ENCODE measurements at places on chromosomes 13 and 19.

GRCh38 chr13:114100446-114101357 lies 31.7 kb downstream of the RASA3 start:
- DNase-seq = no peak

DNA sequence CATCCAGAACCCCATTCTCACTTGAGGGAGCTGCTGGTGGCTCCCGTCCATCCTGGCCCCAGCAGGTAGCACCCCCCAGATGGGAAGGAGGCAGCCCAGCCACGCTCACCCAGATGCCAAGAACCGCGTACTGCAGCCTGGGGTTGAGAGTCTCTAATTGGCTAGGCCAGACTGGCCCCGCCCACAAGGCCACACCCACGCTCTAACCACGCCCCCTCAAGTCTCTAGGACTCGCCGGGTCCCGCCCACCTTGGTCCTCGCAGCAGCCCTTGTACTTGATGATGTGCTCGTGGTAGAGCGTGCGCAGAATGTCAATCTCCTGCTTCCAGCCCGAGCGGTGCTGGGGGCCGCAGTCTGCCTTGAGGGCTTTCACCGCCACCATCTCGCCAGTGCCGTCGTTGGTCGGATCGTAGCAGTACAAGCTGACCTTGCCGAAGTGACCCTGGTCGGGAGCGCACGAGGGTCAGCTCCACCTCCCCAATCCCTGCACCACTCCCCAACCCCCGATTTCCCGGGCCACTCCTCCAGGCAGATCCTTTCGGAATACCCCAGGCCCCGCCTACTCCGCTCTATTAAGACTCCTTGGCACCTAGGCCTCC lies 14.5 kb upstream of the ICAM3 start:
- DNase-seq = peak; percentile 45

GRCh38 chr13:45584816-45585215 lies 30.7 kb downstream of the ERICH6B start:
- no peak for DNase-seq

DNA sequence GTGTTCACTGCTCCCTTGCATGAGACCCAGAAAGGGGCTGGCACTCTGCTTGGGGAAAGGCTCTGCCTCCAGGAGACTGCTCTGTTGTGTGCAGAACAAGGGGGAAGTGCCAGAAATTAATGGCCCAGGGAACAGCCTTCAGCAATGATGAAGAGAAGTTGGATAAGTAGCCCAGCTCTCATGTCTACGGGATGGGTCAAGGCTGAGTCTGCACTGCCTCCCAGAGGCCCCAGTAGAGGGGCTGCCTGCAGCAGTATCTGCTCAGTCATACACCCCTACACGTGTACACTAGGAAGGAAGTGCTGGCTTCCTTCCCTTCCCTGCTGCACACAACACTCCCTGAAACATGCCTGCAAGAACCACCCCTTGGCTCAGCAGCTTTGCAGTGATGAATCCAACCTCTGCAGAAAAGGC lies 54.6 kb upstream of the URI1 start:
- DNase-seq = no peak

GRCh38 chr19:8221161-8221560 lies 12.0 kb downstream of the CERS4 start:
- DNase-seq = no peak

GRCh38 chr13:45194081-45194939 lies 6.5 kb downstream of the KCTD4 start:
- DNase-seq = no peak

DNA sequence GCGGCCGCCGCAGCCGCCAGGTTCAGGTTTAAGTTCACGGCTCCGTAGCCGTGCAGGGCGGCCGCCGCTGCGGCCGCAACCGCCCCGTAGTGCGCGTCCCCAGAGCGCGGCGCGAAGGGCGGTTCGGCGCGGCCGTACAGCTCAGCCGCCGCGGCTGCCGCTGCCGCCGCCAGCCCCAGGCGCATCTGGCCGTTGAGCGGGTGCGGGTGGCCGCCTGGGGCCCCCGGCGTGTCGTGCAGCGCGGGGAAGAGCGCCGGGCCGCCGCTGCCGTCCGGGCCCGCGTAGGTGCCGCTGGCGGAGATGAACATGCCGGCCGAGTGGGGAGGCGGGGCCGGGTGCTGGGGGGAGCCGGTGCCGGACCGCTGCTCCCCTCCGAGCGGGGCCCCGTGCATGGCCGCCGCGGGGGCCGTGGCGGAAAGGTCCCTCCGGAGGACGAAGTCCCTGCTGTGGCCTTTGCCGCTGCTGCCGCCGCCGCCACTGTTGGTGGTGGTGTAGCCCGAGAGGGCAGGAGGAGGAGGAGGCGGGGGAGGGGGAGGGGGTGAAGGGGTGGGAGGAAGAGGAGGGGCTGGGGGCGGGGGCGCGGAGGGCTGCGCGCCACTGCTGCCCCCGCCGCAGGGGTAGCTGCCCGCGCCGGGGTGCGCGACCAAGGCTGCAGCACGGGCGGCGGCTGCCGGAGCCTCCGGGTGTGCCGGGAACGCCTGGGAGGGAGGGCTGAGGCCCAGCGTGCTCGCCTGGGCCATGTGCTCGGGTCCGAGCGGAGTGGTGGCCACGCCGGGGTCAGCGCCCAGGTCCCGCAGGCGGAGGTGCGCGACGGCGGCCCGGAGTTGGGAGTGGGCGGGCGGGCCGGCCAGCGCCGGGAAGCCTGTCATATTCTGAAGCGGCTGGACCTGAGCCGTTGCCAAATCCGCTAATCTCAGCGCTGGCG lies 654 bp downstream of the ZIC5 start:
- DNase-seq = no peak

DNA sequence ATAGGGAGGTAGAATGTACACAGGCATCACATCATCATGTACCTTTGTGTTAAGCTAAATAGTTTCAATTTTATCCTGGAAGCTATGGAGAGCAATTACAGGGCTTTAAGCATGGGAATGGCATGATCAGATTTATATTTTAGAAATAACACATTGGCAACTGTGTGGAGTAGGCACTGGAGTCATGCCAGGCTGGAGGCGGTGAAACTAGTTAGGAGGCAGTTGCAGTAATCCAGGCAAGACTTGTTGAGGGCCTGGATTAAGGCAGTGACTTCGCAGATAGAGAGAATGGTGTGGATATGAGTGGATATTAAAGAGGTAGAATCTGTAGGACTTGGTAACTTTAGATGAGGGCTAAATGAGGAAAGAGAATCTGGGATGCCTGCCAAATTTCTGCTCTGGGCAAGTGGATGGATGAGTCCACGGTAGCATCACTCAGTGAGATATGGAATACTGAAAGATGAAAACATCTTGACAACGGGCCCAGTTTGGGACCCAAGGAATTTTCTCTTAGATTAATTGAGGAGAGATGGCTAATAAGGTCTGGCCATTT lies 506.2 kb downstream of the FGF9 start:
- no peak for DNase-seq

- no peak for DNase-seq
These were observed 423 bp downstream of the KLK8 start for GRCh38 chr19:51000981-51001380.

DNA sequence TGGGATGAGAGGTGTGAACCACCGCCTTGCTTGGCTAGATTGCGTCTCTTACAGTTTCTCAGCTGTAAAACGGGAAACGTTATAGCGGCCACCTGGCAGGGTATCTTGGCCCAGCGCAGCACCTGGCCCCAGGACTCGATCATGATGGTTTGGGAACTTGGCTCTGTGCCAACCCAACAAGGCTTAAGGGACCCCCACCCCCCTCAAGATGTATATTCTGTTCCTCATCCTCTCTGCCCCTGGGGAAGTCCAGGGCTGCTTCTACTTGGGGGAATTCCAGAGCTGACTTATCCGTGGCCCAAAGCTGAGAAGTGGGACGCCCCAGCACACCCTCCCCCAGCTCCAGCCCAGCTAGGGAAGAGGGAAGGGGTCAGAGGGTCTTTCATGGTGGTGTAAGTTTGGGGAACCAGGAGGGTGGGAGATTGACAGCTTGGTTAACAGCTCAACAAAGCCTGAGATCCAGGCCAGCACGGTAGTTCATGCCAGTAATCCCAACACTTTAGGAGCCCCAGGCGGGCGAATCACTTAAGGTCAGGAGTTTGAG lies 695 bp downstream of the ICAM1 start:
- DNase-seq = no peak

DNA sequence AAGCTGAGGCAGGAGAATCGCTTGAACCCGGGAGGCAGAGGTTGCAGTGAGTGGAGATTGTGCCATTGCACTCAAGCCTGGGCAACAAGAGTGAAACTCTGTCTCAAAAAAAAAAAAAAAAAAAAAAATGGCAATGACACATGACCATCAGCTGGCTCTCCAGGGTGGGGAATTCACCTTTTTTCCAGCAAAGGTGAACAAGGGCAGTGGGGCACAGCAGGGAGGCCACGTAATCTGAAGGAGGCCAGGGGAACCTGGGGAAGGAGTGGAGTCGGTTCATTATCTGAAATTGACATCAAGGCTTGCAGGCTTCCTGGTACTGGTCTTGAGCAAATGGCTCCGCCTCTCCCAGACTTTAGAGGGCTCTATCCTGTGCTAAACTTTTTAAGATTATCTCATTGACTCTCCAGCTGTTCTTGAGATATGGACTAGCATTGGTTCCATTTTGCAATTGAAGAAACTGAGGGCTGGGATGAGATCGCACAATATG lies 28.1 kb downstream of the KEAP1 start:
- no peak for DNase-seq

- DNase-seq = peak; percentile 25
These were observed 17.9 kb upstream of the ZNF175 start for GRCh38 chr19:51552996-51553725.

DNA sequence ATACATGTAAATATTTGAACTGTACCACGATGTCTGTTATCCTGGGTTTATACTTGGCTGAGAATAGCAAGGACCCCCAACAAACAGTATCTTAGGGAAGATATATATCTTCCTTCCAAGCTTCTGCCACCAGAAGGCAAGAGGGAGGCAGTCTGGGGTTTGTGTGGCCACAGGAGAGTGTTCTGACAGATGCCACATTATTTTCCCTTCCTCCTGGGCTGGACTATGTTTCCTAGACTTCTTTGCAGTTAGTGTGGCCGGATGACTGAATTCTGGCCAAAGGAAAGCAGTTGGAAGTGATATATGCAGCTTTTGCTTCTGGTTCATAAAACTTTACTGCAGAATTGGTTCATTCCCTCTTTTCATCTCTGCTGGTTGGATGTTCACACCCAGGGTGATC lies 39.9 kb upstream of the TMTC4 start:
- no peak for DNase-seq

DNA sequence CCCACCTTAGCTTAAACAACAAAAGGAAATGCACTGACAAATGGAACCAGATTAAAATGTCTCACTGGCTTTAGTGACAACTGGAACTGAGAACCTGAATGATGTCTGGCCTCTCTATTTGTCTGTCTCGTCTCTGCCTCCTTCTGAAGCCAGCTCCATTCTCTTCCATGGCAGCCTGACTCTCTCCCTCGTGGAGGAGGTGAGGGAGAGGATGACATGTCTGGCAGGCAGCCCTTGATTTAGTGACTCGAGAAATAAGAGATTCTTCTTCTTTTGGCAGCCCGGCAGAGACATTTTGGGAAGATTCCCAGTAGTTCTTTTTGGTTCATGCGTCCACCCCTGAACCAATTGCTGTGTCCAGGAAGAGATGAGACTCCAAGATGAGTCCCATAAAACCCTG lies 131.7 kb downstream of the KLF5 start:
- DNase-seq = no peak

Data from activated T-cell treated with anti-CD3 and anti-CD28 coated beads for 24 hours (primary cell).